Fibroblast of villous mesenchyme (primary cell): ENCODE measurements at places on chromosomes 2 and 18. TPM values are rescaled to one million over a fixed set of nuclear protein-coding genes. Genes with fewer than 3 reads are reported as not detected.

The SLC40A1 gene
- total RNA-seq, result 7.7 and 19.4 TPM in 2 replicates

The GKN1 gene
- total RNA-seq, result under 0.01 and 0.32 TPM in 2 replicates

The AQP12A gene
- total RNA-seq, result not detected in 2 replicates

The SLC16A14 gene
- 1.3 and 3.5 TPM in 2 replicates for total RNA-seq

The DSG4 gene
- not detected in 2 replicates for total RNA-seq

The CCDC85A gene
- 2.3 and 5.2 TPM in 2 replicates for total RNA-seq

The RBBP8 gene
- total RNA-seq, result 26.7 and 39.3 TPM in 2 replicates

The TMEM198 gene
- total RNA-seq, result 2.6 and 2.9 TPM in 2 replicates

The RETSAT gene
- 45.1 and 56.1 TPM in 2 replicates for total RNA-seq

The MAPK4 gene
- under 0.01 TPM in 1 of 2 replicates, not detected in the other for total RNA-seq

The NPPC gene
- not detected in 2 replicates for total RNA-seq

The LIPG gene
- 0.86 and 1.3 TPM in 2 replicates for total RNA-seq

DNA sequence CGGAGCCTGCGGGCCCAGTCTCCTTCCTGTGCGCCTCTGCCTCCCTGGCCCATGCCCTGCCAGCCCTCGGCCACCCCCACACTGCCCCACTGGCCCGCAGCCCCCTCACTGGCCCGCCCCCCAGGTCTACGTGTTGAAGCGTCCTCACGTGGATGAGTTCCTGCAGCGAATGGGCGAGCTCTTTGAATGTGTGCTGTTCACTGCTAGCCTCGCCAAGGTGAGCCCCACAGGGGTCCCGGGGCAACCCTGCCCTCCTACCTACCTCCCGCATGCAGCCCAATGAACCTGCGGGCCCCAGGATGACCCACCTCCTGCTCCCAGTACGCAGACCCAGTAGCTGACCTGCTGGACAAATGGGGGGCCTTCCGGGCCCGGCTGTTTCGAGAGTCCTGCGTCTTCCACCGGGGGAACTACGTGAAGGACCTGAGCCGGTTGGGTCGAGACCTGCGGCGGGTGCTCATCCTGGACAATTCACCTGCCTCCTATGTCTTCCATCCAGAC lies 3.3 kb downstream of the CTDSP1 start:
- no peak for DNase-seq

DNA sequence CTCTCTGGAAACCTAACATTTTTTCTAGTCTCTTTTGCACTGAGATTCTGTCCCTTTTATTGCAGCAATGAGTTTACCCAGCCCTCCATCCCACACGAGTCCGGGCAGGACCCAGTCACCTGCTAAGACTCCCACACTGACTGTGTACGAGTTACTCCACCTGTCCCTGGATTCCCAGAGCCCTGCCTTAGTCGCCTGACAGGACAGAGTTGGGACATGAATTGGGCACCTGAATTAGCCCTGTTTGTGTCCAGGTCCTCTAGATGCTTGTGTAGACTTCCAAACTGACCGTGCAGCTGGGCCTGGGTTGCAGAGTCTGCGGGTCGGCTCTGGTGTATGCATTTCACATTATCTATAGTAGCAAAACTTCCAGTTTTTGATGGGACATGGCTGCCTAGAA lies 238.7 kb downstream of the VAPA start:
- no peak for DNase-seq

GRCh38 chr2:6999211-6999877 lies 82.1 kb downstream of the RNF144A start:
- no peak for DNase-seq

DNA sequence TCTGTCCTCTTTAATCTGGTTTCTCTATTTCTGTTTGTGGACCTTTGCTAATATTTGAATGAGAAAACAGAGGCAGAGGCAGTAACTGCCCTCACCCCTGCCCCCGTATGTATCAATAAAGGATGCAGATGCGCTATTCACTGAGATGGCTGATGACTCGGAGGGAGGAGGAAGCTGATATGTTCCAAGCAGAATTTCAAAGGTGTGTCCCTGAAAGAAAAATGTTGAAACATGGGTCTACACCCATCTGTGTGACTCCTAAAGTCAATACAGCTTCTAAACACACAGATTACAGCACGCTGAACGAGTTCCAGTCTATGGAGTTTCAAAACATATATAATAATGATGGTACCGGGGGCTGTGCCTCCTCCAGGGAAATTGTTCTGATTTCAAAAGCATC lies 38.8 kb downstream of the EPHA4 start:
- no peak for DNase-seq

- no peak for DNase-seq
These were observed 2.0 kb downstream of the SATB2 start for GRCh38 chr2:199455545-199456382.

DNA sequence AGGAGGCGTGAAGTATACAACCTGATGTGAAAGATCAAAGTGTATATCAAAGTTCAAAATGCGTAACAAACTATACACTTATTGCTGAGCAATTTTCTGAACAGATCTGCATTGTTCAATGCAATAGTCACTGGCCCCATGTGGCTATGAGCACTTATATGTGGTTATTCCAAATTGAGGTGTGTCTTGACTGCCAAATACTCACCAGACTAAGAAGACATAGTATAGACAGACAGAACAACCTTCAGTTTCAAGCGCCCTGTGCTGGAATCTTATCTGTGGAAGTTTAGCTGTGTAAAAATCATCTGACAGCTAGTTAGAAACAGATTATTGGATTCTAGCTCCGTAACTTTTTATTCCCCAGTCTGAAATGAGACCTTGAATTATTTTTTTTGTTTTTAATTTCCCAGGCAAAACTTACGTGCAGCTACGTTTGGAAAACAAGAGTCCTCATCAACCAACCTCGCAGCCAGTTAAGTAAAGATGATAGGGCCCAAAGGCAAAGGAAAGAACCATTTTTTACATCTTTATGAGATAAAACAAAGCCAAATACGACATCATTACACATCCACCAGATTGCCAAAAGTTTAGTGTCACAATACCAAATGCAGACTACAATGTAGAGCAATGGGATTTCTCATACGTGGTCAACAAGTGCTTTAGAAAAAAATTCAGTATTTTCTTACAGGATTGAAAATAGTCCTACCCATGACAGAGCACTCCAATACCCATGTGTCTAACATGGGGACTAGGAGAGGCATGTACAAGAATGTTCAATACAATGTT lies 37.2 kb downstream of the MBOAT2 start:
- DNase-seq, result no peak

GRCh38 chr2:39875914-39876267 lies 96.8 kb upstream of the THUMPD2 start:
- DNase-seq, result no peak

- no peak for DNase-seq
These were observed 379.0 kb downstream of the ZEB2 start for GRCh38 chr2:144140891-144141290.

GRCh38 chr2:223475901-223476300 lies 126.3 kb downstream of the SCG2 start:
- no peak for DNase-seq

DNA sequence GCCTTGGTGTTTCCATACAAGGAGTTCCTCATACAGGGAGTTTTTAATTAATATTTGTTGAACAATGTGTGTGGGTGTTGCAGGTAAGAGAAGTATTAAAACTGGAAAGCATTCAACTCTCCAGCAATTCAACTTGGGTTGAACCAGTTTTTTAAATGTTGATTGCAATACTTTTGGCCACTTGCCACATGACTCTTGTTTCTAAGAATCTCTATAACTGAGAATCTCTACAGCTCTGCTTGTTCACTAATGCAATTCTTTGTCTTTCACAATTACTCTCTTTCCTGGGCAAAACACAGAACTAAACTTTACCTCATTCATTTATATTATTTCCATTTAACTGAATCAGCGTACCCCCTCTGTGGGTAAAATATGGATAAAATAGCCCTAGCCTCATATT lies 429.4 kb downstream of the ARHGAP15 start:
- peak; percentile 77 for DNase-seq

GRCh38 chr18:22921772-22922171 lies 11.4 kb upstream of the RBBP8 start:
- DNase-seq, result no peak

- DNase-seq, result no peak
These were observed 4.9 kb downstream of the KIF1A start for GRCh38 chr2:240814946-240815760.

DNA sequence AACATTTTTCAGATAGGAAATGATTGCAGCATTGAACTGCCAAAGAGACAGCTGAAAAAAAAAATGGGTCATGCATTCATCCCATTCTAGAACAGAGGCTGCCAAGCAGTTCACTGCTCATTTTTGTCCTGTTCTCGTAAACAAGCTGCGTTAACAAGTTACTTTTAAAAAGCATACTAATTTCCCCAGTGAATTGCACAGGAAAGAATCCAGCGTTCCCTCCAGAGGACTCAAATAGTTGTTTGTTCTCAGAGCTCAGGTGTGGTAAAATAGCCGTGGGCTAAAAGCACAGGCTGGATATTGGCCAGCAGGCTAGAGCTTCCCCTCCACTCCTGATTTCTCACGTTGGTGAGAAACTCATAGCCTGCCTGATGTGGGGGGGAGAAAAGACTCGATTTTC lies 76.1 kb upstream of the AQP4 start:
- DNase-seq, result no peak

DNA sequence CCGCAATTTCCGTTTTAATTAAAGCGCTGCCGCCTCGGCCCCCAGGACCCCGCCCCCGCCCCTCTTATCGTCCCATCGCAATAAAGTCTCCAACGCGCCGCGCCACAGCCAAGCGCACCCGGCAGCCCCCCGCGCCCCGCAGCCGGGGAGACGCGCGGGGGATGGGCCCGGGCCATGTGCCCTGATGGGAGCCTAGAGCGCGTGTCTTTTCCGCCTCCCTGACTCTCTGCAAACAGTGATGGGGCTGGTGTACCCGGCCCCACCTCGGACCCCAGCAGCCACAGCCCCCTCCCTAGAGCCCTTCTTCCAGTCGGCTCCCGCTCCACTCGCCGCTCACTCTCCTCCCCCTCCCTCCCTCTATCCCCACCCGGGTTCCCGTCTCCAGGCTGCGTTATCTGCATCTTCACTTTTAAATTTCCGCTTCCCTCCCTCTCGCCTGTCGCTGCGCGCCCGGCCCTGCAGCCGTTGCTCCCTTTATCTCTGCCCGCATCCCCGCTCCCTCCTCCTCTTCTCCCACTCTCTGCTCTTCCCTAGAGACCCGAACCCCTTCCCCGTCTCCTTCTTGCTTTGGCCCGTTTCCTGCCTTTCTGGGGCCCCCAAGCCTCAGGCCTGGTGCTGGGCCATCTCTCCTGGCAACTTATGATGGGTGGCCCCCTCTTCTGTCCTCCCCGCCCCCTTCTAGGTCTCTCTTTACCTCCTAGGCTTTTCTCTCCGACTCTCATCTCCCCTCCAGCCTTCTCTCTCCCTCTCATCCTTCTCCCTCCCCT lies 524 bp upstream of the FEV start:
- DNase-seq, result no peak

DNA sequence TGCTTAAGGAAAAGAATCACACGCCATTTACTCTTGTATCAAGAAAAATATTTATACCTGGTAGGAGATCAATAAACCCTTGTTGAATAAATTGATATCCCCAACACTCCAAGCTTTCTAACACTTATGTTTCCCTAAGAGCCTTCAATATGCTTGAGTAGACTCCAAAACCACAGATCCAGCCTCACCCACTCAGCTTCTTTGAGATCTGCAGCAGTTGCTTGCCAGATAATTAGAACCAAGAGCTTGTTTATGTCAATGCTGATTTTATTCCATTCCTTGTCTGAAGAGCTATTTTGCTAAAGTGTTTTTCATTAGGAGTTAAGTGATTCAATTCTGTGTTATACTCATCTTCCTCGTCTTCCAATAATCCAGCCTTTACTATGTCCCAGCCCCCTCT lies 26.3 kb upstream of the CRIM1 start:
- DNase-seq, result no peak

DNA sequence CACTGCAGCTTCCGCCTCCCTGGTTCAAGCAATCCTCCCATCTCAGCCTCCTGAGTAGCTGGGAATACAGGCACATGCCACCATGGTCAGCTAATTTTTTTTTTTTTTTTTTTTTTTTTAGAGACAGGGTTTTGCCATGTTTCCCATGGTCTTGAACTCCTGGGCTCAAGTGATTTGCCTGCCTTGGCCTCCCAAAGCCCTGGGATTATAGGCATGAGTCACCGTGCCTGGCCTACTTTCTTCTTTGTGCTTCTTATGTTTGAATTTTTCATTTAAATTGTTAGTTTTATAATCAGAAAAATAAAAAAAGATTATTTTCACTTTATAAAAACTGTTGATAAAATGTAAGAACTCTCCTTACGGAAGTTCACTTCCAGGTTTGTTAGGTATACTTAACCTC lies 101.5 kb upstream of the LPIN2 start:
- DNase-seq, result peak; percentile 6

GRCh38 chr2:145769011-145769716 lies 1249.2 kb upstream of the ZEB2 start:
- DNase-seq, result no peak

GRCh38 chr18:45548614-45549013 lies 66.7 kb upstream of the SLC14A2 start:
- no peak for DNase-seq

DNA sequence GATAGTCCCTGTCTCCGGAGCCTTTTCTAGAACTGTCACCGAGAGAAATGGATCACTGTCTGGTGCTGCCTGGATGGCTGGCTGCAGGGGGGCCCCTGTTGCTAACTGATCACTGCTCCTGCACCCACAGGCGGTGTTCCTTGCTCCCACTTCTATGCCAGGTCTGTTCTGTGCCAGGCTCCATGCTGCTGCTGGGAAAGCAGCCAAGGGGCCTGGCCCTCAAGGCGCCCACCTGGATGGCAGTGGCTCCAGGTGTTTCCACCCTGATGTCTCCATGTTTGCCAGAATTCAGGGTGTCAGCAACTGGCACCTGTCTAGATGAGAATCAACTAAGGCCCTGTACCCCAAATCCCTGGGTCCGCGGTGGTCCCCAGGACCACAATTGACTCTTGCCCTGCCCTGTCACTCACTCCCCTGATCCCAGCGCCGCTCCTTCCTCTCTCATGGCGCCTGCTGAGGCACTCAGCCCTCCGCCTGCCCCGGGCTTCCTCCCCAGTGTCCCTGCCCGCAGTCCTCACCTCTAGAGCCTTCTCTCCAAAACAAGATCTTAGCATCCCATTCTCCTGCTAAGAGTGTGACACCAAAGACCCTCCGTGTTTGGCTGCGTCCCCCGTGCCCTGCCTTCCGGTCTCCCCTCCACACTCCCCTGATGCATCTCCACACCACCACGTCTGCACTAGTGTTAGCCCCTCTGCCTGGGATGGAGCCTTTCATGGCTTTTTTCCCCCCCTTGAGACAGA lies 72.5 kb upstream of the OTOF start:
- no peak for DNase-seq

DNA sequence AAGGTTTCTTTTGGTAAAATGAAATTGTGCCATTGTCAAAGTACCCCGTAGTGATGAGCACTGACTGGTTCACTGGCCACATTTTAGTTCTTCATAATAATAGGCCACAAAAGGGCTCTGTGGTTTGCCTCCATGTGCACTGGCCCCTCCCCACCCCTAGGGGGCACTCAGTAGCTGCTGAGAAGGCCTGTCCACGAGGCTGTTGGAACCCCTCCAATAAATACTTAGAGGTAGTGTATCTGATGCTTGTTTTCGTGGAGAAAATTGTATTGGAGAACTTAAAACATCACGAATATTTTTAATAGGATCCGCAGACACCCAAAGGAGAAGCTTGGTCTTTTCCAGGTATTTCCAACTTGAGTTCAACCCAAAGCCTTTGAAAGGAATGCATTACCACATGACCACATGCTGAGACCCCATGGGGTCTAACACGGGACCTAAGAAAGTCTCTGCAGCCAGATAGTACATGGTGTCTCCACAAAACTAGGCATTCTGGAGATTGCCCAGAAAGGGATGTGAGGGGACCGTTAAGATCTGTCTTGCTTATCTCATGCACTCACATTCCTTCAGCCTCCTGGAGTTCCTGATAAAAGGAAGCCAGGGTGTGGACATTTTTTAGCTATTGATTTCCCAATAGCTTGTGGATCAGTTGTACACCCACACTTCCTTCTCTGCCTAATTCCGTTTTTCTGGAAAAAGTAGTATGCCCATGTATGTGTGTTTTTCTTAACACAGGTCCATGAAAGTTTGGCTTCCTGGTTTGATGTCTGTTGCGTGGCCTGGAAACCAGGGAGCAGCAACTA lies 28.5 kb upstream of the NOSTRIN start:
- DNase-seq, result peak; percentile 74
